ENCODE measurements at places on chromosomes 5 and 9. TPM values are rescaled to one million over a fixed set of nuclear protein-coding genes. Genes with fewer than 3 reads are reported as not detected.
A peak's percentile ranks its signal among the peaks of the same experiment; 100 is the strongest.

DNA sequence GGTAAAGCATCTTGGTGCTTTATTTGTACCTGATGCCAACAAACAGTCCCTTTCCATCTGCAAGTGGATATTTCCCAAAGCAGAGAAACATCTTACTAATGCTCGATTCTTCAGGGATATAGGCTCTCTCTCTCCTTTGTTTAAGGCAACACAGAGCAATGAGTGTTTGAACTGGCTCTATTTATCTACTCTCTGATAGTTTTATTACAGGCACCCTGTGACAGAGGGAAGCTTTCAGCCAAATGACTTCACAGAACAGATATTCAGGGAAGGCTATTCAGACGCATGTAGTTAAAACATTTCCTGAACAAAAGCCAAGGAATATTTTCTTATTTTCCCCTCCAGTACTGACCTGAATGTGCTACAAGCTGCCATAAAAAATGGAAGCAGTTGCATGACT lies 141.8 kb downstream of the YIPF5 start:
- H3K27me3 ChIP-seq = peaks cover 23% of the 10 kb centered on the region
- no peak overlapping the region for H3K4me3 ChIP-seq
- no peaks in the 10 kb centered on the region for H3K36me3 ChIP-seq
- no peak for DNase-seq
- no peaks in the 10 kb centered on the region for H3K4me1 ChIP-seq
- H3K27ac ChIP-seq = no peak overlapping the region

DNA sequence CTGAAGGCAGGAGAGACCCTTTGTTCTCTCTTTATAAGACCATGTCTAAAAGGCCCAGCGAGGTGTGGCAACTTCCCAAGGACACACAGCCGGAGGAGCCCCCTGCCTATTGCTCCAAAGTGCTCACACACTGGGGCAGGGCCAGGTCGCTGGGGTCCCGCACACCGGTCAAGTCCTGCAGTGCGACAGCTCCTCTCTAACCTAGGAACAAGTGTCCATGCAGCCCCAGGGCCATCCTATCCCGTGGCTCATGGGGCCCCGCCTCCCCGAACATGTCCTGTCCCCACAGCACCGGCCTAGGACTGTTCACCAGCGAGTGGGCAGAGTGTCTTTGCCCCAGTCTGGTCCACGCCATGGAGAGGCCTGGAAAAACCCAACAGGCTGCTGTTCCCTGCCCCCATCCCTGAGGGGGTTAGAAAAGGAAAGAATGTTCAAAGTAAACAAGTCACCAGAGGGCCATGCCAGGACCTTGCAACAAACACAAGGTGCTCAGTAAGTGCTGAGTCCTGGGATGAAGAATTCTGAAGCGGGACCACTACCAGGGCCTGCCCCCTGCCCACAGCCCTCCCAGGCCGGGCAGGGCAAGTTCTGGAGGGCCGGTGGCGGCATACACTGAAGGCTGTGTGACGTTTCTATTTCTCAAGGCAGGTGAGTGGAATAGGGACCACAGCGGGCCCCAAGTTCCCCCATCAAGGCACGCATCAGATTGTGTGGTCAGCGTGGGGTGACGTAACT lies 938 bp downstream of the NINJ1 start:
- no peak for DNase-seq
- H3K4me3 ChIP-seq = peak overlapping the region; percentile 91
- peak overlapping the region; percentile 98 for H3K27ac ChIP-seq
- H3K4me1 ChIP-seq = peaks cover 55% of the 10 kb centered on the region

GRCh38 chr5:92835712-92836111 lies 745.3 kb downstream of the NR2F1-AS1 start:
- no peak overlapping the region for H3K27ac ChIP-seq
- no peaks in the 10 kb centered on the region for H3K27me3 ChIP-seq
- no peaks in the 10 kb centered on the region for H3K4me1 ChIP-seq
- no peak for DNase-seq
- no peak overlapping the region for H3K4me3 ChIP-seq

PCDHA9 gene
- not detected for total RNA-seq

DNA sequence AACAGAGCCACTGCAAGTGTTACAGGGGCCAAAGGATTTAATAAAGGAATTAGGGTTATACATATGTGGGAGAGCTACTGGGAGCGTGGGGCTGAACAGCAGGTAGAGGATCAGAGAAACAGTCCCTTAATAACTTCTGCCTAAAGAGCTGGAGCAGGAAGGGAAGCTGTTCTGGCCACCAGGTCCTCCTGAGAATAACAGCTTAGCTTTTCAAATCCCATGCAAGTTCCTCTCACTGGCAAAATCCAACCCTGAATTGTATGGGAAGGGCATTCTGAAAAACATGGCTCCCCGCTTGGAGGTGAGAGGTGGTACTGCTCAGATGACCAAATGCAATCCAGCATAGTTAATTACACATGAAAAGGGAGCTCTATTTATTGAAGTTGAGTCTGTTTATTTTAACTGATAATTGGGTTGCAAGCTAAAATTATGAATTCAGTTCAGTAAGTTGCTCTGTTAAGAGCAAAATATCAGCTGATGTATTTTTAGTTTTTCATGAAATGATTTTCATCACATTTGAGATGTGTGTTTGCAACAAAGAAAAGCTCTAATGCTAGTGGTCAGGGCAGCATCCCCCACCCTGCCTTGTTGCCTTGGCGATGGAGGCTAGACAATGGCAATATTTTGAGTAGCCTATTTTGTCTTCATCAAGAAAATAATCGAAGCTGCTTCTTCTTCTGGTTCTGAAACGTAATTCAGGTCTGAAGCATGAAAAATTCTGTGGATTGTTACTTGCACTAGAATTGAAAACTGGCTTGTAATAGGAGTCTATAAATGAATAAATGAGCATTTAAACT lies 58.4 kb upstream of the SH3GL2 start:
- no peaks in the 10 kb centered on the region for H3K36me3 ChIP-seq
- no peak overlapping the region for H3K27ac ChIP-seq
- DNase-seq = no peak
- H3K4me3 ChIP-seq = no peak overlapping the region

DNA sequence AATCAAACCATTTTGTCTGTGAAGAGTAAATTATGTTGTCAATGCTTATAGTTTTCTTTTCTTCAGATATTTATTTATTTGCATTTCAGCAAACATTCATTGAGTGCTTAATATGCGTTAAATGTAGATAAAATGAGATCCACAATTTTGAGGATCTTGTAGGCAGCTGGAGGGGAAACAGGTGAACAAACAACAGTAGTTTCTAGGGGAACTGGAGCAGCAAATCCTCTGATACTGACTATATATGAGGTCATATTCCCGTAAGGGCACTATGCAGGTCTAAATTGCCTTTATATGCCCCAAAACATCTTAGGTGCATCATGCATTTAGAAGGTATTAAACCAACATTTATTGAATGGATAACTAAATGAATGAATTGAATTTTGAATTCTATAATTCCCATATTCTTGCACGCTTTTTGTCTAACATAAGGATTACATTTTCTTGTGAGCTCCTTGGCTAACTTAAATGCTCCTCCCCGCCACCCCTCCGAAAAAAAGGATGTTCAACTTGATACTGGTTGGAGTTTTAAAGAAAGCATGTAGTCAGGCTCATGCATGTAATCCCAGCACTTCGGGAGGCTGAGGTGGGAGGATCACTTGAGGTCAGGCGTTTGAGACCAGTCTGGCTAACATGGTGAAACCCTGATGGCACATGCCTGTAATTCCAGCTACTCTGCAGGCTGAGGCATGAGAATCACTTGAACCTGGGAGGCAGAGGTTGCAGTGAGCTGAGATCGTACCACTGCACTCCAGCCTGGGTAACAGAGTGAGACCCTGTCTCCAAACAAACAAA lies 299.8 kb downstream of the TMEM38B start:
- no peaks in the 10 kb centered on the region for H3K36me3 ChIP-seq
- no peak overlapping the region for H3K27ac ChIP-seq
- no peaks in the 10 kb centered on the region for H3K27me3 ChIP-seq
- H3K4me3 ChIP-seq = no peak overlapping the region

DDX4 gene
- total RNA-seq = not detected

PALM2AKAP2 gene
- not detected for total RNA-seq

GRCh38 chr9:7561527-7562080 lies 238.0 kb downstream of the DMAC1 start:
- H3K27ac ChIP-seq = no peak overlapping the region
- H3K36me3 ChIP-seq = no peaks in the 10 kb centered on the region
- no peak overlapping the region for H3K4me3 ChIP-seq
- peaks cover 16% of the 10 kb centered on the region for H3K27me3 ChIP-seq
- no peak for DNase-seq
